ENCODE measurements at places on chromosomes 1 and 21. TPM values are rescaled to one million over a fixed set of nuclear protein-coding genes. Genes with fewer than 3 reads are reported as not detected.

GRCh38 chr1:29756085-29756484 is 519.8 kb downstream of the PTPRU start:
- H3K27ac ChIP-seq: no peak overlapping the region
- no peaks in the 10 kb centered on the region for H3K36me3 ChIP-seq
- no peak for DNase-seq
- H3K4me1 ChIP-seq: no peaks in the 10 kb centered on the region
- H3K4me3 ChIP-seq: no peak overlapping the region

GRCh38 chr1:203607533-203607873 is 19.1 kb upstream of the ATP2B4 start:
- no peak for DNase-seq
- no peaks in the 10 kb centered on the region for H3K36me3 ChIP-seq
- no peak overlapping the region for H3K27ac ChIP-seq
- H3K4me3 ChIP-seq: peak overlapping the region; percentile 6

- H3K36me3 ChIP-seq: no peaks in the 10 kb centered on the region
- no peak overlapping the region for H3K27ac ChIP-seq
- no peak overlapping the region for H3K4me3 ChIP-seq
- H3K4me1 ChIP-seq: peaks cover 16% of the 10 kb centered on the region
- peaks cover 66% of the 10 kb centered on the region for H3K27me3 ChIP-seq
- no peak for DNase-seq
Observed at GRCh38 chr1:199948587-199949280, 78.8 kb upstream of the NR5A2 start.

DNA sequence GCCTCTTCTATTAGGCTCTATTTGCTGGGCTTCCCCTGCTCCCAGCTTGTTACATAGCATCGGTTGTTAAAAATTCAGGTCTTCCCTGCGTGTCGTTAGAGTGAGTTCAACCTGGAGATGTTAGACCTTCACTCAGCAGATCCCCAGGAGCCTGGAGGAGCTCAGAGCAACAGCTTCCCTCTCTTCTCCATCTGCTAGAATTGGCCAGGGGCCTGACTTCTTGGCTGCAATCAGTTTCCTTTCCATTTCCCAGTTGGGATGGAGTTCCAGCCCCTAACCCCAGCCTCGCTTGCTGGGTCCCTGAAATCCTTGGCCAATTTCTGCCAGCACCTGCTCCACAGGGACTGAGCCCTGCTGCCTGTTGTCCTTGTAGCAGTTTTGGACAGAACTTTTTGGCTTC is 55.9 kb downstream of the MT1HL1 start:
- no peaks in the 10 kb centered on the region for H3K36me3 ChIP-seq
- no peak for DNase-seq
- H3K4me3 ChIP-seq: no peak overlapping the region
- H3K4me1 ChIP-seq: no peaks in the 10 kb centered on the region

Gene ABCB10
- 32.0 TPM for total RNA-seq
